Right lung (tissue), 10 donors: ENCODE measurements at places on chromosomes 5 and 9. TPM values are rescaled to one million over a fixed set of nuclear protein-coding genes. Genes with fewer than 3 reads are reported as not detected.

GRCh38 chr5:1724822-1725602 is 74.6 kb downstream of the MRPL36 start:
- no peak for DNase-seq

KLHL3 gene
- polyA plus RNA-seq = 19.5 TPM

DNA sequence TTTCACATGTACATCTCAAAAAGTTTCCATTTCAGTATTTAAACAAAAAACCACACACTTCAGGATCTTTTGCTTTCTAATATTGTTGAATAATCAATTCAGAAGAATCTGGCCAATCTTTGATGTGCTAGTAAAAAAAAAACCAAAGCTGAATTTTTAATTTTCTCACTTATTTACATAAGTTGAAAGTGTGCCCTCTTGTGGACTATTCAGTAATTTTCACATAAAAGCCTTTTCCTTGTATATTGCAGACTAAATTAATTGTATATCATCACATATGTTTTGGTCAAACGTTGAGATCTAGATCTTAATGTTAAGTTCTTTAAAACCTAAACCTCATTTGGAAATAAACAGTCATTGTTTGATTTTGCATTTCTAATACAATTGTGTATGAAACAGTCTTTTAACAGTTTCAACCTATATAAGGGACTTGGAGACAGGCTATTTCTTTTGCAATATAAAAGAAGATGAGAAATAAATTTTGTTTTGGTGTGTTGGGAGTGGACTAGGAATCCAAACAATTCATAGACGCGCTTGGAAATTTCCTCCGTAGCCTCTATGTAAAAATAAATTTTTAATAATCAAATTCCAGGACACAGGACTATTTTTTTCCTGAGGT is 68.1 kb downstream of the NIPBL start:
- peak; percentile 24 for DNase-seq

DNA sequence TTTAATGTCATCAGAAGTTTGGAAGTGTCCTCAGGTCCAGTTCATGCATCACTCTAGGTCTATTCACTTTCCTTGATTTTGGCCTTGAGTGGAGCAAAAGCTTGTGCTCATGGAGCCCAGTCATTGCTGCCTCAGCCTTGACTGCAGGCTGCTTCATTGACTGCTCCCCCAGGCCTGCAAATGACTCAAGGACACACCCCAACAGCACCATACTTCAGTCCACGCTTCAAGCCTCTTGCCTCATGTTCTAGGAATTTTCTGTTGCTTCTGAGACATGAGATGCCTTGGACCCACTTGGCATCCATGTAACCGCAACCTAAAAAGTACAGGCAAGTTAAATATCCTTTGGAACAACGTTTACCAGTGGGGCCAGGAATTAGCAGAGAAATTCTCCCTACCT is 193.7 kb downstream of the PIK3R1 start:
- no peak for DNase-seq

FREM1 gene
- polyA plus RNA-seq = 89.7 TPM

DNA sequence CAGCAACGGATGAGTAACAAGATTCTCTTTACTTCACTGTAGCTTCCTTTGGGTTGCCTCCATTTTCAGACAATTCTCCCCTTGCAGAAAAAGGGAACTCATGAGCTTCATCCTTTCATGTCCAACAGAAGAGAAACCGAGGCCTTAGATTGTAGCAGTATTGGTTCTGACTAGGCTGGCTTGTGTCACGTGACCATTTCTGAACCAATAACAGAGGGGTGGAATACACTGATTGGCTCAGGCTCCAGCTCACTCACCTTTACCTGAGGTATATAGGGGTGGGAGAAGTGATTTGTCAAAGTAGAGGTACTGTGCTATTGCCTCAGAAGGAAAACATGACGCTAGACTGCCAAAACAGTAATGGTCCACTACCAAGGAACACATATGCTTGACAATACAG is 343.7 kb downstream of the KIAA0825 start:
- DNase-seq = no peak

CTSL gene
- polyA plus RNA-seq = 79.8 TPM

- DNase-seq = no peak
These were observed 39.5 kb upstream of the IQGAP2 start for GRCh38 chr5:76363352-76364225.

DNA sequence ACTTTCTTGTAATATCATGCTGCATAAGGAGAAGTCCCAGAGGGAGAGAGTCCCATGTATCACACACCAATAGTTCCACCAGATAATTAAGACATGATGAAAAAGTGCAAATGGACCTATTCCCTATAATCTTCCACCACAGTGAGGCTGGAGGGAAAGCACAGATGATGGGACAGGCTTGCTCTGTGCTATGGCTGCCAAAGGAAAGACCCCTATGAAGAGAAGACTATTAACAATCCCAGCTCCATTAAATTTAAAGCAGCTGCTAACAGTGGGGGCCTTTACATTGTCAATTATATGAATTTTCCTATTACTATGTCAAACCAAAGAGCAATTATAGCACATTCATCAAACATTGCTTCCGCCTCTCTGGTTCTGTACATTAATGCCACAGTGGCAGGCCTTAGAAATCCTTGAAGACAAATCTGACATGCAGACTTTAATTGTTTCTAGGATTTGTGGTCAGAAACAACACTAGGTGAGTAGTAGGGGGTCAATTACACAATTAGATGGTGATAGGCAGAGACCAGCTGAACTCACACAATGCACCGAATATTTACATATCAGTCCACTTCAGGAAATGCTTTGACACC is 551.3 kb downstream of the TLE1 start:
- no peak for DNase-seq

ATP10B gene
- 0.32 TPM for polyA plus RNA-seq

GRCh38 chr9:125379208-125379607 is 117.6 kb downstream of the GAPVD1 start:
- no peak for DNase-seq

DNA sequence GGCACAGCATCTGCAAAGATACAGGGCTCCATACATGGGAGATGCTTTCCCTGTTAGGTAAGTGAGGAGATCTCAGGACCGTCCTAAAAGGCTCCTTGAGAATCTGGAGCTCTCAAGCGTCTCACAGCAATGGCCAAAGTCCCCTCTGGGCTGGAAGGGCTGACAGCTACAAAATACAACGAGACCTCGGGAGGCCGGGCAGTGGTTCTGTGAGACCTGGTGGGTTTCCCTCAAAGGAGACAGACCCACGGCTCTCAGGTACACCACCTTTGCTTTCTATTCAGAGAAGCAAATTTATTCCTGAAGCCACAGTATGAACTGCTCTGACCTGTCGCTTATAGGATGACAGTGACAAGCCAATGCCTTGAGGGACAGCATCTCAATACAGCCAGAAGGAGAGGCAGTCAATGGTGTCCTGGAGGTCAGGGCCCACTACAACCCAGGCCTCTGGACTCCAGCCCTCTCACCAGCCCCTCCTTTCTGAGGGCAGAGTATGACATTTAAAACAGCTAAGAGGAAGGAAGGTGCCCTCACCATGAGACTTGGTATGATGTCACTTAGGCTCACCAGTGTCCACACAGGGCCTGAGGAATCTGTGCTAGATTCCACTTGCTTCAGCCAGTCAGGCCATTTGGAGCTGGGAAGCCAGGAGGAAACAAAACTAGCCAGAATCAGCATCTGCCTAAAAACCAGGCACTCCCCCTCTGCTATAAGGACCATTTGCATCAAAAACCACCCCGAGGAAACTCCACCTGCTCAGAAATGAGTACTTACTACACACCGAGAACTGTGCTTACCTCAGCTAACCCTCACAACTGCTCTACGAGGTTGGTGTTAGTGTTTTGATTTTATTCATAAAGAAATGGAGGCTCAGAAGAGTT is 86.5 kb upstream of the FSTL4 start:
- no peak for DNase-seq

DNA sequence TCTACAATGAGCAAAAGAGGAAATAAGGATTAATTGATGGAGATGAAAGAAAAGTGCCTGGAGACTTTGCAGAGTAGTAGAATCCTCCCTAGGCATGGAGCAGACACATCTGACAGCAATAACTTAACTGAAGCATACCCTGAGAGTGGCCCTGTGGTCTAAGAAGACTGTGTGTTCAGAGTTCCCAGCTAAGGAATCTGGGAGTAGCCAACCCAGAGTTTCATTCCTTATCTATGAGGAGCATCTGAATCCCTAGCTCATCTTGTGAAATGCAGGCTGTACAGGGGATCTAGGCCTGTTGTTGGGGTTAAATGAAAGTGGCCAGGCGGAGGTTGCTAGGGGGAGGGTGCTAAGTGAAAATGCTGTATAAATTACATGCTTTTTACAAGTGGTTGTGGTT is 233.1 kb upstream of the FBXL7 start:
- no peak for DNase-seq

GRCh38 chr9:126055381-126055985 is 271.1 kb upstream of the MVB12B start:
- DNase-seq = no peak

RIOK2 gene
- 40.6 TPM for polyA plus RNA-seq

DNA sequence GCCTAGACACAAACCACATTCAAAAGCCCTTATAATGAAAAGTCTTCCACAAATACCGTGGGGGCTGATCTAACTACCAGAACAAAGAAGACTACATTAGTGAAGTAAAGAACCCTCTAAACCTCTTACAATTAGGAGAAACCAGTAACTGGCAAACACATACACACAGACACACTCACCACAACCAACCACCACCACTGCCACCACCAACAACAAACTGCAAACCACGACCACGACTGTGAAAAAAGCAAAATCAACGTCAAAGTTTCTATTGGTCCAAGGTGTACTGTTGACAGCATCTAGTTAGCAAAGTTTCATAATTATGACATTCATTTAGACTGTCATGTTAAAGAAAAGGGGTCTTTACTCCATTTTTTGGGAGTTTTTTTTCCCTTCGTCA is 2.7 kb downstream of the CDO1 start:
- no peak for DNase-seq

GRCh38 chr9:134918646-134919045 is 934 bp upstream of the FCN1 start:
- DNase-seq = no peak

- no peak for DNase-seq
These were observed 788 bp downstream of the ZNF346 start for GRCh38 chr5:177023303-177023664.

HMCN2 gene
- 0.21 TPM for polyA plus RNA-seq

GRCh38 chr5:83844449-83845068 is 123.9 kb upstream of the HAPLN1 start:
- peak; percentile 3 for DNase-seq

DNA sequence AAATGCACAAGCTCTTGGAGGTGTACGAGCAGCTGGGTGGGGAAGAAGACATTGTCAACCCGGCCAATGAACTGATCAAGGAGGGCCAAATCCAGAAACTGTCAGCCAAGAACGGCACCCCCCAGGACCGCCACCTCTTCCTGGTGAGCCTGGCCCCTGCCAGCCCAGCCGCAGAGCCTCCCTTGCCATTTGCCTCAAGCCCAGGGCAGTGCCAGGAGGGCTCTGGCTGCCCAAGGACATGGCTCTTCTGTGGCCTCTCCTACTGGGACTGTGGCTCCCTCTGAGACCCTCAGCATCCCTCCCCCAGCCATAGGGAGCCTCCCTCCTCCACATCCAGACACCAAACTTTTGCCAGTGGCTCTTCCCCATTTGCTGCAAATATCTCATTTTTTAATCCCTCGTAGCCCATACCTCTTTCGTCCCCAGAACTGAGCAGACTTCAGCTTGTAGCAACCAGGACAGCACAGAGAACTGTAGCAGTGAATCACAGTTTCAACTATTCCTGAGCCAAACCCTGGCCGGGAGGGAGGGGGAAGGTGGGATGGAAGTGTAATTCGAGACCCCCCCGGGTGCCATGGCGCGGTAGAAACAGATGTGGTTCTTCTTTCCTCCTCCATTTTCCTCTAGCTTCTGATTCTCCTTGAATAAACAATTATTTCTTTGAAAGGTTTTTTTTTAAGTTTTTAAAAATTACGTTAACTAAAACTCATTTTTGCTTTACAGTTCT is 44.5 kb upstream of the SUSD3 start:
- DNase-seq = no peak

GRCh38 chr5:142644127-142644526 is 41.8 kb downstream of the FGF1 start:
- no peak for DNase-seq

- no peak for DNase-seq
These were observed 44.8 kb downstream of the LURAP1L start for GRCh38 chr9:12819436-12820185.

SLC36A2 gene
- 0.09 TPM for polyA plus RNA-seq

GAPT gene
- polyA plus RNA-seq = 0.75 TPM

- no peak for DNase-seq
These were observed 50.8 kb downstream of the TSPAN17 start for GRCh38 chr5:176697934-176698538.

LRRC8A gene
- polyA plus RNA-seq = 30.0 TPM

DNA sequence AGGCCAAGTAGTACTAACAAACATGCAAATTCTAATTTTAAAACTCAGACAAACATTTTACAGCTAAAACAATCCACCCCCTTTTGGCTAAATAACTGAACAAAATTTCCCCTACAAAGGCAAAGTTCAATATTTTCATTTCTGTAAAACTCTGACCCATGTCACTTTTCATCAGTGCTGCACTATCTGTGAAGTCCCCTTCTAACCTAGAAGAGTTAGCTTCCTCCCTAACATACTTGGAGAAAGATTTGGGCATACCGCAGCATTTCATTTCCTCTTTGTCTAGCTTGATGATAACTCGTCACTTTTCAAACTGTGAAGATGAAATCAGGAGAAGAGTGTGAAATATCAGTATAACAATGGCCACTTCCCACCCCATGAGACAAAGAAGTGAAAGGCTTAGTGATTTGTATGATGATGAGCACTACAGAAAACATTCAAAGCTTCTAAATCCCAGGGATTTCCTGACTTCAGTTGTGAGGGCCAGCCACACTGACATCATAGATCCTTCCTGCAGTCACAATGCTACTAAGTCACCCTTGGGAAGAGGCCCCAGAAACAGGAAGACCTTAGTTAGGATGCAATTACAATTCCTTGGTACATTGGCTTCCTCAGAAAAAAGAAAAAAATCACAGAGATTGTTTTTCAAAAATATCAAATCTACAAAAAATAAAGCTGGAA is at the start of gene FAM81B:
Gene FAM81B, plus strand, starts transcription at position 555 of the 681 bp plus-strand sequence. Its CDS starts 24 bp downstream, at position 579.
- no peak for DNase-seq
